ENCODE measurements at places on chromosomes 6 and 20. TPM values are rescaled to one million over a fixed set of nuclear protein-coding genes. Genes with fewer than 3 reads are reported as not detected.

The ID4 gene
- 85.1 TPM for total RNA-seq

The RMND1 gene
- 24.4 TPM for total RNA-seq

The C20orf96 gene
- total RNA-seq, result 11.1 TPM

The LZTS3 gene
- total RNA-seq, result 9.5 TPM

The SEL1L2 gene
- total RNA-seq, result 6.3 TPM

The LMBRD1 gene
- total RNA-seq, result 53.1 TPM

The DDR1 gene
- 29.5 TPM for total RNA-seq

The MYH7B gene
- 0.88 TPM for total RNA-seq

The RSPO4 gene
- 0.93 TPM for total RNA-seq

The OOEP gene
- not detected for total RNA-seq

The PNPLA1 gene
- total RNA-seq, result 0.23 TPM

The BCAS4 gene
- total RNA-seq, result 4.9 TPM

The SYNDIG1 gene
- total RNA-seq, result 4.5 TPM

The GGT7 gene
- 27.1 TPM for total RNA-seq

The SCUBE3 gene
- 57.6 TPM for total RNA-seq

The ATRN gene
- total RNA-seq, result 25.7 TPM

The HS3ST5 gene
- not detected for total RNA-seq

The RNF217 gene
- total RNA-seq, result 79.5 TPM

The CCM2L gene
- 7.4 TPM for total RNA-seq

The MLN gene
- not detected for total RNA-seq

The WASF1 gene
- total RNA-seq, result 10.3 TPM

The RBM39 gene
- total RNA-seq, result 293 TPM

The DIDO1 gene
- 64.2 TPM for total RNA-seq

The OPRL1 gene
- 2.9 TPM for total RNA-seq

The ULBP2 gene
- 0.68 TPM for total RNA-seq

The GMPR gene
- 23.8 TPM for total RNA-seq

The RPRD1B gene
- total RNA-seq, result 43.5 TPM

The KCNK16 gene
- total RNA-seq, result not detected

The CAP2 gene
- total RNA-seq, result 28.4 TPM

The FHL5 gene
- 38.3 TPM for total RNA-seq

The DZANK1 gene
- total RNA-seq, result 2.3 TPM

The NFATC2 gene
- 11.7 TPM for total RNA-seq

The SLC24A3 gene
- 24.9 TPM for total RNA-seq

Measured in aorta (tissue), 5 donors.